Activated CD8-positive, alpha-beta memory T cell treated with anti-CD3 and anti-CD28 coated beads, Interleukin-2, amount 10 ng/mL, durations not matched to agents 7 days and 5 days (primary cell): ENCODE measurements at places on chromosomes 6 and 20.

DNA sequence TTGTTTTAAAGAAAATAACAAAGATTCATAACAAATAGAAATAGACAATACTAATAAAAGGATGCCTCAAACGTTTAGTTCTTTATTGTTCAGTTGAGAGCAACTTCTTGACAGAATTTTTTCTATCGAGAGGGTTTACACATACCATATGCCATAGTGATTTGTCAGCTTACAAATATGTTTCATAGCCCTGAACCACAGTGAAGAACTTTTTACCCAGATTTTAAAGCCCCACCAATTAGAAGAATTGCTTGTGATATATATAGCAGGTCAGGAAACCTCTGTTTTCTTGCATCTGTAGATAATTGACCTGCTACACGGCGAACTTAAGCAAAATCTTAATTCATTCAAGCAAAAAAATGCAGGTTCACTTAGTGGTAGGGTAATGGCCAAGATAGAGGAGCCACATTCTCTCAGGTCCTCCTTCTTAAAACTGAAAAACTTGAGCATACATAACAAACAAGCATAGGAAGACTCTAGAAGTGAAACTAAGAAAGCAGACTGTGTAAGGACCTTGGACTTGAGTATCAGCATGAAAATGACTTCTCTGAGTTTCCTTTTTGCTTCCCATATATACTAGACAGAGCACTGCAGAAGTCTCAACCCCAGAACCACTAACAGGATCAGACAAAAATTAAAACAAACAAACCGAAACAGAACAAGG is 39.5 kb downstream of the CRISP1 start:
- no peak for DNase-seq

DNA sequence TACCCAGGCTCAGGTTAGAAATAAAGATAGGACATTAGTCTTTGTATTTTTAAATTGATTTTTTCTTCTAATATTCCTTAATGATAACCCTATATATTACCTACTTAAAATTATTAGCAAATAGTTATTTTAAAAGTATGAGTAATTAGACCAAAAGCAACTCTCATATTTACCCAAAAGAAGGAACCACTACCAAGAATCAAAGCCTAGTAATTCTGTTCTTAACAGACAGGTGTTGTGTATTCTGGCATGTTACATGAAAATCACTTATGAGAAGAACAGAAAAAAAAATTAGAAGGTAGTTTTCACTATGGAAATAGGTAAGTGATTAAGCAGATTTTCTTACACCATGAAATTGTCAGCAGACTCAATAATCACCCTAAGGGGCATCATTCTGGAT is 105.1 kb downstream of the ATG5 start:
- DNase-seq, result no peak

DNA sequence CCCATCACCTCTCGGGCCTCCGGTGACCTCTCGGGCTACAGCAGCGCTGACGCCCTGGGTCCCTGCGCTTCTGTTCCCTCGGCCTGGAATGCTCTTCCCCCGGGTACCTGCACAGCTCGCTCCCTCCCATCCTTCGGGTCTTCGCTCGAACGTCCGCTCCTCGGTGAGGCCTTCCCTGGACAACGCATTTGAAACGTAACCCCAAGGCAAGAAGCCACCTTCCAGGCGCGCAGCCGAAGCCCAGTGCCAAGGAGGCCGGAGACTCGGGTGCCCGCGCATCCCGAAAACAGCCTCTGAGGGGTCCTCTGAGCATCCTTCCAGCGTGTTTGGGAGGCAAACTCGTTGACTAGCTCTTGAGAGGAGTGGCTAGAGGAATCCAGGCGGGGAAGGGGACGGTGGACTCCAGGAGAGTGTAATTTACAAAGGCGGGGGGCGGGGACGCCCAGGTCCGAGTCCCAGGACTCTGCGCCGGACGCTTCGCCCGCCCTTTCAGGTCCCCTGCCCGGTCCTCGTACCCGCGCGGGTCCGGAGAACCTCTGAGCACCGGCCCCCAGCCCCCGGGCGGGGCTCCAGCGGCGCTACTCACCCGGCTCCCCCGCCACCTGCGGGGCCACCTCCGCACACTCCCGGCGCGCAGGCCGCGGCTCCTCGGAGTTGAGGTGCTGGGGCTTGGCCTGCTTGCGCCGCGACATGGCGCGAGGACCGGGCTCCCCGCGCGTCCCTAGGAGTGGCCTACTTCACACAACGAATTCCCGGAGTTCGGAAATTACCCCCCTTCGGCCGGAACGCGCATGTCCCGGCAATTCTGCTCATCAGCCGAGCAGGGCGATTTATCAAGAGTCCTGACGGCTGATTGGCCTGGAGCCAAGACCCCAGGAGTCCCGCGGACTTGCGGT is 86.8 kb downstream of the ZFP64 start:
- DNase-seq, result no peak

DNA sequence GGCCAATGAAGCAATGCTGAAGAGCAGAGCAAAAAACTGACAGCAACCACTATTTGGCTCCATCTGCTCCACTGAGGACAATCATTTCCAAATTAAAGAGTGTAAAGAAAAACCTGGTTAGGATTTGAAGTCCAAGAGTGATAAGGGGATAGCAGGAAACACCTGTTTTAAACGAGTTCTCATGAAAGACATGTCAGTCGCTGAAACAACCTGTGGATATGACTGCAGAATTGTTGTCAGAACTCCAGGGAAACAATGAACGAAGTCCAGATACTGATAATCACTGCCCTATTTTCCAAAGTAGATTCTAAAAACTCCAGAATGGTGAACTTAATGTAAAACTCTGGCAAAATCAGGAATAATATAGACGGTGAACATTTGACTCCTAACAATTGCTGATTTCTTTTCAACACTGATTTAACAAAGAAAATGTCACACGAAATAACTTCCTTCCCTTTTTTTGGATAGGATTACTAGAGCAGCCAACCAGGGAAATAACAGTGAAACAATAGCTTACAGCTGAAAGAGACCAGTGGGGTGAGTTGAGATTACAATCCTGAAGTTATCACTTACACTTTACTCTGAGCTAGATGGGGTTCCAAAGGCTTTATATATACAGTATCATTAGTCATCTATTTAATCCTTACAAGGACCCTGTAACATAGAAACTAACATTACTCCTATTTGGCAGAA is 83.7 kb downstream of the ELOVL5 start:
- DNase-seq, result no peak

- peak; percentile 90 for DNase-seq
Observed at GRCh38 chr20:34515484-34516246, 557 bp upstream of the DYNLRB1 start.

DNA sequence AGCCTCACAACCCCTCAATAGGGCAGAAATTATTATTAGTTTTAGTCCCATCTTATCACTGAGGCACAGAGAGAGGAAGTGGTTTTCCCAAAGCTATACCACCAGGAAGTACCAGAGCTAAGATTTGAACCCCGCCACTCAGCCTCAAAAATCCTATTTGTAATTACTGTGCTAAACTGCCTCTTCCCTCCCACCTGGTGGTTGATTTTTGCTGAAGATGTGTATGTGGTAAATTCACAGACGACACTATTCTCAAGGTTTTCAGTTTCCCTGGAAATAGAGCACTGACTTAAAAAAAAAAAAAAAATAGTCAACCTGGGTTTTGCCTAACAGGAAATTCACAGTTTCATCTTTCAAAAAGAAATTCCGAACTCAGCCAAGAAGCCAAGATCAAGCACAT is 57.9 kb downstream of the TSHZ2 start:
- DNase-seq, result no peak

DNA sequence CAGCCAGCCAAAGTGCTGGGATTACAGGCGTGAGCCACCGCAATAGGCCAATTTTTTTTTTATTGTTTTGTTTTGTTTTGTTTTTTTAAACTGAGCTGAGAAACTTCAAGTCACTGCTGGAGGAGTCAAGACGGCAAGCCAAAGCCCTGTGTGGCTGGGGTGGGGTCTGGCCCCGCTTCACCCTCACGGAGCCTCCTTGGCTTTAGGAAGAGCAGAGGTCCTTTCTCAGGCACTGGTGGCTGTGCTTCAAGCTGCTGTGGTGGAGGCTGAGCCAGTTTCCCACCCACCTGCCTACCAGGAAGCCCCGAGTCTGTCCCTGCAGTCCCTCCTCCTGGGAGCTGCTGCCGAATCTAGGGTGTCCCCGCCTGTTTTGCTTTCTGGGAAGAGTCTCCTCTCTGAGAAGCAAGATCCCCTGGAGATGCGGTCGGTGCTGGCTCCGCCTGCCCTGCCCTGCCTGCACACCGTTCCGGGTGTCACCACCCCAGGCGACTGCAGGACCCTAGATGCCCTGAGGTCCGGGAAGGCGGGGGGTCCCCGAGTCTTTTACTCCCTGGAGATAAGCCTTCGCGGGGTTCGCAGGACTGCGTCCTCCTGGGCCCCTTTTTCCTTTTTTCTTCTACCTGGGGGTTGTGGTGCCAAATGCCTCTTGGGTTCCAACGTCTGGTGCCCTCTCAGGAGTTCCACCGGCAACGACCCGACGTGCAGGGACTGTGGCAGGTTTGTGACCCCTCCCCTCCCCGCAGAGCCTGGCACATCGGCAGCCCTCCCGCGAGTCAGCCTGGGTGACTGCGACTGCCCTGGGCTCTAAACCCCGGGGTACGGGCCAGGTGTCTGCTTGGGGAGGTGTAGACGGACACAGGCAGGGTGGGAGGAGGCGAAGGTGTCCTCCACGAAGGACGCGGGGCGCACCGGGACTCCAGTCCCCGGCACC is 100.7 kb downstream of the TAF4 start:
- peak; percentile 37 for DNase-seq

- DNase-seq, result no peak
Observed at GRCh38 chr6:105021399-105021798, 64.5 kb downstream of the LIN28B start.

DNA sequence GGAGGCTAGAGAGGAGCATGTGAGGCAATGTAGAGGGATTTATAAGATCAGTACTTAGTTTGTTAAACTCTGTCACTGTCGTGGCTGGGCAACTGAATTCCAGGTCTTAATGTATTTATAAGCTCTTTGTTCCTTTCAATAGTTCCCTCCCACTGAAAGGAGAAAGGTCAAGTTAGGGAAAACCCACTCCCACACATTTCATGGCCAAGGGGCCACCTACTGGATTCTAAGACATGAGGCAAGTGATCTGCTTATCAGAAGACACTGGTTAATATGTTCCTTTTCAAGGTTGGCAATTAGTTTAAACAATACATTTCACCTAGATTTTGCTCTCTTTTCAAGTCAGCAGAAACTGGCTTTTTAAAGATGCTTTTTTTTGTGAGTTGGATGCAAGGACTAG is 5.4 kb upstream of the GSTA5 start:
- DNase-seq, result no peak

GRCh38 chr6:4948781-4949450 is 54.9 kb downstream of the RPP40 start:
- peak; percentile 39 for DNase-seq

DNA sequence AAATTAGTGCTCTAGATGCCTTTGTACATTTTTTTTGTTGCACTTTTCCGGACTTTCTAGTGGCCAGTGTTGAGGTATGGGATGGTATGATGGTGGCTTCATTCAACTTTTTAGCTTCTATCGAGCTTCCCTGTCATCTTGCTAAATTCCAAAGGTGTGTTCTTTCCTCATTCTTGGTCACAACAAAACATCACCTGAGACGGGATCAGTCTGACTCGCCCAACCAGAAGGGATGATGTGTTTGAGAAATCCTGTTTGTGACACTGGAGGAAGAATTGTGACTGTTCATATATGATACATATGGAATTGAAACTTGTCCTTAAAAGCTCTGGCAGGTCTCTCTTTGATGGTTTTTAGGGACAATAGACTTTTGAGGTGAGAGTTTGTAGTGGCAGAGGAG is 33.8 kb downstream of the KCNS1 start:
- DNase-seq, result no peak

- no peak for DNase-seq
Observed at GRCh38 chr6:139239064-139239463, 52.7 kb downstream of the TXLNB start.

DNA sequence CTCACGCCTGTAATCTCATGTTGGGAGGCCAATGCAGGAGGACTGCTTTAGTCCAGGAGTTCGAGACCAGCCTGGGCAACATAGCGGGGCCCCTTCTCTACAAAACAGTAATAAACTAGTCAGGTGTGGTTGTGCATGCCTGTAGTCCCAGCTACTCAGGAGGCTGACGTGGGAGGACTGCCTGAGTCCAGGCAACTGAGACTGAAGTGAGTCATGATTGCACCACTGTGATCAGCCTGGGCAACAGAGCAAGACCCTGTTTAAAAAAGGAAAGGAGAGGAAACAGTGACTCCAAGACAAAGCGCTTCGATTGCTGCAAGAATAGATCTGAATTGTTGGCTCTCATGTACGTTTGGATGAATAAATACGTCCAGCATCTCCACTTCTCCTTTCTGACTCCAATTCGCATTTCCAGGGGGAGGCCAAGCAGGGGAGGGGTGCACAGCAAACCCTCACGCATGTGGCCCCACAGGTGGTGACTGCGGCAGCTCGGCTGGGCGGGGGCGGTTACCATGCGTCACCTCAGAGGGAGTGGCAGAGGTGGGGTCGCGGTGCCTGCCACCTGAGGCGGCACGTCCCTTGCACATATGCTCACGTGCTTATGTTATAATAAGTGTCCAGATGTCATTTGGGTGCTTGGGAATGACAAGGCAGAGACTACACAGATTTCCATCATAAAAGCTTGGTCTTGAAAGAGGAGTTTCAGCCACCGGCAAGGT is 95.1 kb upstream of the MPC1 start:
- DNase-seq, result no peak

GRCh38 chr6:35808688-35809087 is 3.5 kb downstream of the LHFPL5 start:
- no peak for DNase-seq

DNA sequence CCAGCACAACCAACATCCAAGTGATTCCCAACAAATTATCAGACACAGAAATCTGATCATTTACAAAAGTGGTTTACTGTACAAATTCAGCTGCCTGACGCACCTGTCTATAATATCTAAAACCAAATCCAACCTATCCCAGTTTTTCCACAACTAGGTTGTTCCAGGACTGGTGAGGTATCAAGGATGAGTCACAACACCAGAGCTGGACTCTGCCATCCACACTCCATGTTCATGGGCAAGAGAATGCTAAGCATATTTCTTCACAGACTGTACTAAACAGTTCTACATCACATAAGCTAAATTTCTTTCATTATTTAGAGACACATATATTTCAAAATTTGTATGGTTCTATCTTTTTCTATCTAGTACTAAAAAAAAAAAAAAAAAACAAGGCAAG is 141.6 kb downstream of the BTBD9 start:
- no peak for DNase-seq
